ENCODE measurements at places on chromosomes 4 and X.

DNA sequence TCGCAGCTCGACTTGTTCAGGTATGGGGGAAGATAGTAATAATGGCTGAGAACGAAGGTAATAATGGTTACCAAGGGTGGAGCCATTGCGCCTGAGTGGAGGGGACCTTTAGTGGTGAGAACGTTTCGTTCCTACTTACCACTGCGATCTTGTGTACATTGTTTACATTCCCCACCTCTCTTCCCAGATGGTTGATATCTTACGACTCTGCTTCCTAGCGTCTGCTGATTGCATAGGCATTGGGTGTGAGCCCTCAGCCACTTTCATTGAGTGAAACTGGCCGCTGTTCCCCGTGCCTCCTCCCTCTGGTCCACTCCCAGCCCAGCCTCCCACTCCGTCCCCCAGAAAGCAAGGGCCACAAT, 850 bp downstream of the IGBP1 start:
- no peak for DNase-seq

DNA sequence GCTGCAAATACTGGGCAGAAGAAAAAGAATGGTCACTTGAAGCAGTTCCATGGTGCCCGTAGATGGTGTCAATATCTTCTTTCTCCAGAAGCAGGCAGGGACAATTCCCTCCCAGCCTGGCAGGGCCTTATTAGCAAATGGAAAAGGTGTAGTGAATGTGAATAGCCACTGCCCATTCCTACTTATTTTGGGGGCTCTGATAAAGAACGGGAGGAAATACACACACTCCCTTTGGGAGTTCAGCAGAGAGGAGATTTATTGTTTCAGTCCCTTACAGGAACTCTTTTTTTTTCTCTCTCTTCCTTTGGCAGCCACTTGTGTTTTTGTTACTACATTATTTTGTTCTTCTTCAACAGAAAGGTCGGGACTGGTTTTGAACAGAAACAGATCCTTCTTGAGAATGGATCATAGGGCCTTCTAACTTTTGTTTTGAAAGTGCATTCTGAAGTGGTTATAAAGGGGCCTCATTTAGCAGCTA, at the start of gene EMCN:
EMCN (minus strand) TSS at position 159 of the 478 bp plus-strand sequence; CDS start at position 51, 108 bp downstream.
- DNase-seq, result no peak

- no peak for DNase-seq
Observed at GRCh38 chrX:2488621-2489285, 12.0 kb downstream of the DHRSX start.

GRCh38 chr4:682490-683172, 6.3 kb downstream of the SLC49A3 start:
- DNase-seq, result no peak

DNA sequence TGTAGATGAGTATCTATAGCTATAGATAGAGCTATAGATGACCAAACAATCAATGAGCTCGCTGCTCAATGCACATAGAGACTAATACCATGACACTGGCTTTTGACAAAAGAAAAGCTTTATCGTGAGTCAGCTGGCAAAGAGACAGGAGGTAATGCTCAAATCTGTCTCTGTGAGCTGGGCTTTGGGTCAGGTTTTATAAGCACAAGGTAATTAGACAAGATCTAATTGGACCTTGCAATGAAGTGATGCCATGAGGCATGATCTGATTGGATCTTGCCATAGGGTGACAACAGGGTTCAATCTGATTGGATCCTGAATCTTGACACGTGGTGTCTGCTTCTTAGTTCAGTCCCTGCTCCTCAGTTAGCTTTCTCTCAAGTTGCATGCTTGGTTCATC, 180.7 kb upstream of the MXRA5 start:
- DNase-seq, result no peak

DNA sequence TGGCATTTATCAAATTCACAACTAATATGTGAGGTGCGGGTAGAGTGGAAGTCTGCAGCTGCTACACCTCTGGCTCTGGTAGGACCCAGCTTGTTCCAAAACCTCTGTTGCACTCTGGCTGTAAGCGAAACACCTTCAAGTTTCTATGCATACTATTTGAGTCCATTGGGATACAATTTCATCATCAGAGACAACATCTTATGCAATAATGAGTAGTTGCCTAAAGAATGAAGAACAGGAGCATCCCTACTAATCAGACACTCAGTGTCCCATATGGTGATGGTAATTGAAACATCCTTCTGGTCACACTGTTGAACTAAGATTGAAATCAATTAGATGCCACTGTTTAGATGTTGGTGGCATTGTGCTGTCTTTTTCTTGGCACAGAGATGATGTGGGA, 178.4 kb downstream of the MGST2 start:
- DNase-seq, result no peak

DNA sequence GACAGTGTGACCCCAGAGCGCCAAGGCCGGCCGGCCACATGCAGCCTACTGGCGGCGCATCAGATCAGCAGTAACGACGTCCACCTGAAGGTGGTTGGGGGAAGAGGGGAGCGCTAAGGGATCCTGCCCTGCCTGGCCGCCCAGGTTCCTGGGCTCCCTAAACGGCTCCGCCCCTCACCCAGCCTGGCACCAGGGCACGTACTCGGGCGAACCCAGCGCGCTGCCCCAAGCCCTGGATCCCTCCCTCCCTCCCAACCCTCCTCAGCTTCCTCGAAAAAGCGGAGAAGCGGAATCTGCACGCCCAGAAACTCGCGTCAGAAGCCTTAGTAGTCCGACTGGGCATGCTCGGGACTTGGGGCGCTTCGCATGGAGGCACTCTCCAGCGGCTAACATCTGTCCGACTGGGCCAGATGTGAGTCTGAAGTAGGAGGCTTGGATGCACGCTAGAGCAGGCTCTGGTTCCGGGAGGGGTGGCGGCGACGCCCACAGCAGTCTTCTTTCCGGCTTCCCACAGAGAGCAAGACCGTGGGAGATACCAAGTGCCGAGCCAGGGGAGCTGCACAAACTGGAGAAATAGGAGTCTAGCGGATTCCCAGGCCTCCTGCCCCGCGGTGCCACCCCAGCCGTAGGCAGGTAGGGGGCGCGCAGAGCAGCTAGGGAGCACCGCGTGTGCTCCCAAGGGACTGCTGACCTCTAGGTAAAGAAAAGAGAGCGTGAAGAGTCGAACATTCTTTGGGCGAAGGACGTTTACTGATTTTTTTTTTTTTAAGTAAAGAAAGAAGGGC, 114.3 kb upstream of the TEX13C start:
- peak; percentile 62 for DNase-seq

- no peak for DNase-seq
Observed at GRCh38 chrX:119105826-119106225, 21.8 kb downstream of the KIAA1210 start.

DNA sequence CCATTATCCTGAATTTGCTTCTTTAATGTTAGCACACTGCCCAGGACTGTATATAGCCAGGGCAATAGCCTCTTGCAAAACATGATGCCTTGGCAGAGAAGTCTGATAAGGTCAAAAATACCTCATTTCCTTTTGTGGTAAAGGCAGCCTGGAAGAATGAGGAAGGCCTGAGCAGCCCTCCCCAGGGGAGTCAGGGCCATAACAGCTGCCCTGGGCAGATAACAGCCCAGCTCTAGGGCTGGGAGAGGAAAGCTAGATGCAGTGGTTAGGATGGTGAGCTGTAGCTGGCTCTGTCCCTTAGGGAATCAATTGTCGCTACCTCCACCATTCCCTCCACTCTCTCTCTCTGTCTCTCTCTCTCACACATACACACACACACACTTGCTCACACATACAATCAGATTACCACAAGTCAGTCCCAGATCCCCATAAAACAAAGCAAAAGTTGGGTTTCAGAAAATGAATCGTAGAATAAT, 29.2 kb downstream of the EFHC2 start:
- DNase-seq, result no peak

DNA sequence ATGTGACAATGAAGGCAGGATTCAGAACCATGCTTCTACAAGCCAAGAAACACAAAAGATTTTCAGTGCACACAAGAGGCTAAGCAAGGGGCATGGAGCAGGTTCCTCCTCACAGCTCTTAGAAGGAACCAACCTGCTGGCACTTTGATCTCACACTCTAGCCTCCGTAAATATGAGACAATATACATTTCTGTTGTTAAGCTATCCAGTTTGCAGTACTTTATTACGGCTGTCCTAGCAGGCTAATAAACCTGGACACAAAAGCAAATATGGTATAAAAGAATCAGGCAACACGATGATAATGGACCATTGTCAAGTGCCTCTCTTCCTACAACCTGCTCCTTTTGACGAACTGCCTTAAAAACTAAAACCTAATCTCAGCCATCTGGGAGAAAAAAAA, 114.5 kb downstream of the ZAR1 start:
- no peak for DNase-seq

DNA sequence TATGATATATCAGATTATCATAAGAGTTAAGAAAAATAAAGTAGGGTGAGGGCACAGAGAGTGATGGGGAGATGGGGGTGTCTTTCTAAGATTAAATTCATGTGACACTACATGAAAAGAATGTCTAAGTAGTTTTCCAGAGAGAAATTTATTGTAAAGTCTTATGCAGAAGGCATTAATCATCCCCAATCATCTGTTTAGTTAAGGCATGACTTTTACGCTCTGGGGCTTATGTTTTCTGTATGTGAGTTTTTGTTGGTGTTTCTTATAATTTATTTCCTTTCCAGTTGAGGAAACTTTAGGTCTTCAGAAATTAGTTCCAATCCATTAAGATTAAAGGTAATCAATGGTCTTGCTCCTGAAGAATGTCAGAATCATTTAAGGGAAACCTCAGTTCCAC, 383.0 kb upstream of the GALNT7 start:
- DNase-seq, result no peak

DNA sequence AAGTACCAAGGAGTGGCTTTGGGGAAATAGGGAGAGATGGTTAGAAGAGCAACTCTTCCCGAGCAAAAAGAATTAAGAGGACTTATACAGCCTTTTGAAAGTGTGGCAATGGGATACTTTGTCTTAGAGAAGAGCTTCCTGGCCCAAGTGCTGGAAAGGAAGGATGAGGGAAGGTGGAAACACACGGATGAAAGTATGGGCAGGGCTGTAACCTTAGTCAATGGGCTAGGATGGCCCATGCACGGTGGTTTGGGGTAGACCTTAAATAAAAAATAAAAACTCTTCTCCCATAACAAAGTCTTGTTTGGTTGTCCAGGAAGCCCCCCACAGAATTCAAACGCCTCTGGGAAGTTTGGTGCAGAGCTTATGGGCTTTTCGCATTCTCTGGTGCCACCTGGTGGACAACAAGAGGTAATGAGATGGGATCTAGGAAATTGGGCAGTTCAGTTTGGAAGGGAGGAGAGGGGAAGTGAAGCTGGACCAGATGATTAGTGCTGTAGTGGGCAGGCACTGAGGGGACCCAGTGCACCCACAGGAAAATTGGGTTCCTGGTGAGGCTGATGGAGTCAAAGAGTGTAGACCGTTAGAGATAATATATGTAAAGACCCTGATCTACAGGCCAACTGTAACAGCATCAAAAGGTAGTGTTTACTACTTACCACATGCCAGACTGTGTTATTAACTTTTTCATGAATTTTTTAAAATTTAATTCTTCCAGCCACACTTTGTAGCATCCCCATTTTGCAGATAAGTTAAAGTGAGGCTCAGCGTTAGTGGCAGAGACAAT, 13.8 kb upstream of the ENOX2 start:
- no peak for DNase-seq

GRCh38 chrX:65671286-65671685, 3.8 kb downstream of the MSN start:
- no peak for DNase-seq

GRCh38 chr4:41332510-41333054, 75.9 kb downstream of the UCHL1 start:
- DNase-seq, result no peak

- DNase-seq, result no peak
Observed at GRCh38 chr4:140755774-140756318, 339 bp downstream of the TBC1D9 start.

DNA sequence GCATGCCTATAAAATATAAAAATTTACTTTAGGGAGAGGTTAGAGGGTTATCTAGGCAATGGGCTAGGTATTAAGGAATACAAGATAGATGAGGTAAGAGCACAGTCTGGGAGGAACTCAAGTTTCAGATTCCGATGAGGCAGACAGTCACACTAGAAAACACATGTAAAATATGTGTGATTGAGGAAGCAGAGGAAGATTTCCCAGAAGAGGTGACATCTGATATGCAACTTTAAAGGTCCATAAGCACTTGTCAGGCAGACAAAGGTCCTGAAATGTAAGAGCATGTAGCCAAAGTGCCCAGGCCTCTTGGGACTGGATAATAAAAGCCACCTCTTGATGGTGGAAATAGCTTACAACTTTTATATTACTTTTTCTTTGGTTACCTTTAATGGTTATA, 81.1 kb upstream of the AADAT start:
- DNase-seq, result no peak

- DNase-seq, result no peak
Observed at GRCh38 chrX:49164589-49165360, 2.2 kb downstream of the MAGIX start.

DNA sequence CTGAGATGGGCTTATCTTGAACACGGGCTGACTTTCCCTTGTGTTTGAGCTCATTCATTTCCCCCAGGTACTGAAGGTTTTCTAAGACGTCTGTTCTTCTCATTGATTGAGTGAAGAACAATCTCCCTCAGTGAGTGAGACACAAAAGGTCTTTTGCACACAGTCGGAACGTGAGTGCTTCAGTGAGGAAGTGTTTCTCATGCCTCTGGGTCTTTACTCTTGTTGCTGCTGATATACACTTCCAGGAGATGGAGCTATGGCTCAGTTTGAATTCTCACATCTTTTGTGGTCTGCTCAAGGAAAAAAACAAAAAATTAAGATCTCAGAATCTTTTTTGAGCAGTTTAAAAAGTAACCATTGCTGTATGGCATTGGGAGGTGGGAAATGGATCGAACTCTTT, 981.9 kb upstream of the TENM3 start:
- peak; percentile 24 for DNase-seq

- DNase-seq, result no peak
Observed at GRCh38 chrX:77453190-77453589, 6.0 kb downstream of the FGF16 start.

- DNase-seq, result no peak
Observed at GRCh38 chr4:145734576-145735346, 54.8 kb downstream of the C4orf51 start.

DNA sequence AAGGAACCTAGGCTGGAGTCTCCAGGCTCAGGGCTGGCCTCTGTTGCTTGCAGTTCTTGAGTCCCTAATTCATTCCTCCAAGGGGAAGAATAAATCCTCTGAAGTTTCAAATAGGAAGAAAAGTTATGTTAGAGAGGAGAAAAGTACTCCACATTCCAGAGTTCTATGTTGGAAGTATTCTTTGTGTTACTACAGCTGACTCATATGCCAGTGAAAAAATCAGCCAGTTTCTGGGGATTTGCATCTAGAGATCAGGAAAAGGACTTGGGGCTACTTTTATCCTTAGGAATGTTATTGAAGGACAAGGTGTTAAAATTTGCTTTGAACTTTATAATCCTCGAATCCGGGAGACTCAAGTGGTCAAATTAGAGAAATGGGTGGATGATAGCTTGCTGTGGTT, 11.7 kb upstream of the NUDT9 start:
- no peak for DNase-seq

DNA sequence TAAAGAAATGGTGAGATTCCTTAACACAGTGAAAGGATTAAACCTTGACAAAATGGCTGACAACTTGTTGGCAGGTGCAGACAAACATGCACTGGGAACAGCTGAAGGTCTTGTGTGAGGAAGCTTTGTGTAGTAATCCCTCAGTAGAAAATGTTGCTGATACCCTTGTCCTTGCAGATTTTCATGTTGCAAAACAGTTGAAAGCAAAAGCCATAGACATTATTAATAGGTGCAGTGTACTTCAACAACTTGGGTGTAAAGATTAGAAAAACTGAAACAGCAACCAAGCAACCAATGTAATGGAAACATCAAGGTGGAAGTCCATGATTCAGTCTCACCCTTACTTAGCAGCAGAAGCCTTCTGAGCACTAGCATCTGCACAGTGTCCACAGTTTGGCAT, 29.8 kb downstream of the UGT2B7 start:
- no peak for DNase-seq

Measured in NCI-H2081 treated with DMSO at 0.1 percent for 48 hours (cell line).